T-helper 22 cell (primary cell): ENCODE measurements at places on chromosomes 2 and 18.

DNA sequence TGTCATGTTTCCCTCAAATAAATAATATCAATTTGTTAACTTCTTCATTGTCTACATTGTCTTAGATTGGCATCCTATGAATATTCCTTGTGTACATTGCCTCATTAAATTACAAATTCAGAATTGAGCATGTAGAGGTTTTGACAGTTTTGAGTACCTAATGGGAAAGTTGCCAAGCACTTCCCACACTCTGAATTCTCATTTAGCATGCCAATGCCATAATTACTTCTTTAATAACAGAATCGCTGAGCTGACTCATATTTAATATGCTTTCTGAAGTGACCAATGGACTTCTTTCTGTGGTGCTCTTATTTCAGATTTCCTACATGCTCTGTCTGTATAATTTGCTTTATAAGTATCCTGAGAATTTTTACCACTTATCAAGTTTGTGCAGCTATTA, 114.4 kb upstream of the NOL4 start:
- DNase-seq = no peak

- DNase-seq = no peak
Measured at GRCh38 chr18:44723411-44723810, 42.7 kb downstream of the SETBP1 start.

GRCh38 chr2:8078705-8079104, 603.2 kb upstream of the ID2 start:
- no peak for DNase-seq

GRCh38 chr2:68487773-68488355, 20.5 kb downstream of the APLF start:
- no peak for DNase-seq

GRCh38 chr2:182870227-182870626, 3.8 kb upstream of the FRZB start:
- no peak for DNase-seq

DNA sequence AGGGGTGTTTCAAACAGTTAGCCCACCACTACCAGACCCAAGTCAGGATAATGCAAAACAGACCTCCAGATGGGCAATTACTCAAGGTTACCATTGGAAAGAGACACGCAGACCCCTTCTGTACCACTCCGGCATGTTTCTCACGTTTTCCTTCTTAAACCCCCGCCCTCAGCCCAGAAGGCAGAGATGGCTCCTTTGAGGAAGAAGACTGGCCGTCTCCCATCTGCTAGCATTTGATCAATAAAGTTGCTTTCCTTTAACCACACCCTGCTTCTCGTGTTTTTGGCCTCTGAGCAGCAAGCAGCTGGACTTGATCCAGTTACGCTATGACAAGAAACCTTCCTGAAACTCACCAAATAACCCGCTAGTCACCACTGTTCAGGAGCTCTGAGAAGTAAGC, 1012.4 kb upstream of the GYPC start:
- DNase-seq = no peak

DNA sequence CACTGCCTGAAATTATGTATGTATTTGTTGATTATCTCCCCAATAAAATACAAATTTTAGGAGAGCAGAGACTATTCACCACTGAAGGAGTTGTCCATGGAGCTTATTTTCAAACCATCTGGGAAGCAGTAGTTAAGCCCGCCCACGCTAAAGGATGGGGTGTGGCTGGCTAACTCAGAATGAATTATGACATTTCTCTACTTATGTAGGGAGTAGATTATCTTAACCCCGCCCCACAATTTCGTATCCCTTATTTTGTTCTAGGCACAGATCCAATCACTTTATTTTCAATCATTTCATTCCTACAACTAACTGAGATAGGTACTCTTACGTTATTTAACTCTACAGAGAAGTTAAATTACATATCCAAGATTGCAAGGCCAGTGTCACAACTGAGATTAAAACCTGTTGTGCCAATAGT, 1.4 kb upstream of the LAPTM4A start:
- DNase-seq = no peak
